ENCODE measurements at places on chromosomes 5 and 9. TPM values are rescaled to one million over a fixed set of nuclear protein-coding genes. Genes with fewer than 3 reads are reported as not detected.

The C5orf58 gene
- not detected for total RNA-seq

The PCDHGA3 gene
- not detected for total RNA-seq

The CAMK4 gene
- 3.8 TPM for total RNA-seq

The SV2C gene
- total RNA-seq: 0.11 TPM

The IL3 gene
- total RNA-seq: not detected

The LCN1 gene
- total RNA-seq: not detected

The SPATA31E1 gene
- total RNA-seq: not detected

The IL4 gene
- total RNA-seq: not detected

The CBY3 gene
- not detected for total RNA-seq

The LCN2 gene
- total RNA-seq: 2.6 TPM

The SLC4A9 gene
- 0.04 TPM for total RNA-seq

The PCDHB11 gene
- total RNA-seq: not detected

The RNF183 gene
- total RNA-seq: not detected

The FABP6 gene
- not detected for total RNA-seq

The FST gene
- 529 TPM for total RNA-seq

The SKP2 gene
- 98.7 TPM for total RNA-seq

The C5orf52 gene
- not detected for total RNA-seq

The COL27A1 gene
- 13.4 TPM for total RNA-seq

The DAP gene
- 83.5 TPM for total RNA-seq

The IQGAP2 gene
- 0.11 TPM for total RNA-seq

The DEPDC1B gene
- total RNA-seq: 33.4 TPM

The TMEM252 gene
- not detected for total RNA-seq

The COL15A1 gene
- not detected for total RNA-seq

The LCP2 gene
- total RNA-seq: not detected

The SAXO1 gene
- total RNA-seq: not detected

The NR5A1 gene
- not detected for total RNA-seq

The MARCOL gene
- total RNA-seq: not detected

The SMU1 gene
- 24.8 TPM for total RNA-seq

The HEMGN gene
- total RNA-seq: not detected

The NXNL2 gene
- total RNA-seq: not detected

The CTSV gene
- total RNA-seq: 29.7 TPM

The PCDHB3 gene
- total RNA-seq: 0.03 TPM

The KLF9 gene
- 4.5 TPM for total RNA-seq

The IFNA8 gene
- total RNA-seq: not detected

The PALM2AKAP2 gene
- 8.9 TPM for total RNA-seq

The IL17B gene
- total RNA-seq: not detected

The TEX48 gene
- not detected for total RNA-seq

The DMRT2 gene
- not detected for total RNA-seq

The C9orf50 gene
- total RNA-seq: not detected

The PCDHGC3 gene
- total RNA-seq: 36.1 TPM

The MEGF10 gene
- total RNA-seq: not detected

The CTXN3 gene
- total RNA-seq: not detected

The OR1Q1 gene
- total RNA-seq: not detected

The TPM2 gene
- total RNA-seq: 265 TPM

The NPM1 gene
- 2,005 TPM for total RNA-seq

The TRPM6 gene
- 0.28 TPM for total RNA-seq

The SGCD gene
- not detected for total RNA-seq

The GABRA1 gene
- total RNA-seq: not detected

The UNC5A gene
- 0.51 TPM for total RNA-seq

The GNPDA1 gene
- total RNA-seq: 37.2 TPM

The CNTNAP3 gene
- total RNA-seq: 8.7 TPM

Data from foreskin keratinocyte (primary cell).